ENCODE measurements at places on chromosomes 7 and 10. TPM values are rescaled to one million over a fixed set of nuclear protein-coding genes. Genes with fewer than 3 reads are reported as not detected.

Gene C10orf53
- not detected for total RNA-seq

Gene ZNF804B
- 9.7 TPM for total RNA-seq

Gene TMEM213
- total RNA-seq: not detected

Gene ITGA8
- 2.8 TPM for total RNA-seq

Gene VAX1
- total RNA-seq: 2.5 TPM

Gene ATP5F1C
- 258 TPM for total RNA-seq

Gene FKBP6
- not detected for total RNA-seq

Gene CPN1
- not detected for total RNA-seq

Gene SLC16A12
- total RNA-seq: 2.2 TPM

Gene PNLIPRP3
- total RNA-seq: not detected

Gene HOXA4
- total RNA-seq: not detected

Gene EMX2
- 3.1 TPM for total RNA-seq
